H54 (cell line): ENCODE measurements at places on chromosomes 5 and 9.

DNA sequence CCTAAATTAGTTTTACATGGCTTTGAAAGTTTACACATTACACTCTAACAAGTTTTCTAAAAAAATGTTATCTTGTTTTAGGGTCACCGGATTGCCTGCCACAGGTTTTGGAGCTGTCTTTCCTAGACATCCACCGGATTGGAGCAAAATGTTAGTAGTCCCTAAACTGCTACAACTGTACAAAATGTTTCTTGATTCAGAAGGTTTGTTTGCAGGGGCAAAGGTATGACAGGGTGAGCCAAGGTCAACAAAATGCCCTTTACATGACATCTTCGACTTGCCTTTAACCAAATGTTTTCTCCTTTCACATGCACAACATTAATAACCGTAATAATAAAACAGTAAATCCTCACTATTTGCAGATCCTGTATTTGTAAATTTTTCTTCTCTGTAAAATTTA is 37.2 kb downstream of the CFAP95 start:
- DNase-seq, result no peak

- DNase-seq, result no peak
Observed at GRCh38 chr5:187042-187431, 4.3 kb upstream of the LRRC14B start.

GRCh38 chr5:24477958-24478357 is 166.8 kb downstream of the CDH10 start:
- no peak for DNase-seq

DNA sequence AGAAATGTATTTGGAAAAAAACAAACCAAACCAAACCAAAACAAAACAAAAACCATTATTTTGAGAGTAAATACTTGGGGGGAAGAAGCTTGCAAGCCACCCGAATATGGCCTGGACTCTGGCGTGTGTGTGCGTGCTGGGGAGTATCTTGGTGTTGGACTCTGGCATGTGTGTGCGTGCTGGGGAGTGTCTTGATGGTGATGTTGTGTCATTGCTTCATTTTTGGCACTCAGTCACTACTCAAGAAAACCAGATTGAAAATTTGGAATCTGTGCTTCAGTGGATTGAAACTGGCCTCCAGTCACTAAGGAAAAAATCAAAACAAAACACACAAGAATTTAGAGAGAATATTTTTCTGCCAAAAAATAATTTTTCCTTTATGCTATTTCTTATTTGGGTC is 76.1 kb downstream of the ARRDC3 start:
- no peak for DNase-seq

- DNase-seq, result no peak
Observed at GRCh38 chr9:135879237-135879601, 28.1 kb downstream of the CAMSAP1 start.

DNA sequence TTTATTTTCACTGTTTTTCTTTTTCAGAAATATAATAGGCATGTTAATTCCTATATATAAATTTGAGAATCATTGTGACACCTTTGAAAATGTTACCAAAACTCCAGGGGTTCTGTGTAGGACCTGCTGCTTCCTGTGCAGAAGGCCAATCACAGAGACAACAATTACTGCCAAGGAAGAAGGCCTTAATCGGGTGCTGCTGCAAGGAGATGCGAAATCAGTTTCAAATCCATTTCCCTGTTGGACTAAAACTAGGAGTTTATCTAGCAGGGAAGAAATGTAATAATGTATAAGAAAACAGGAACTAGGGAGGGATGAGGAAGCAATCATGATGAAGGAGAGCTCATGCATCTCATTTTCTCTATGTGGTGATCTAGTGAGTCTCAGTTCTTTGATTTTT is 209.7 kb upstream of the NUDT12 start:
- DNase-seq, result no peak

DNA sequence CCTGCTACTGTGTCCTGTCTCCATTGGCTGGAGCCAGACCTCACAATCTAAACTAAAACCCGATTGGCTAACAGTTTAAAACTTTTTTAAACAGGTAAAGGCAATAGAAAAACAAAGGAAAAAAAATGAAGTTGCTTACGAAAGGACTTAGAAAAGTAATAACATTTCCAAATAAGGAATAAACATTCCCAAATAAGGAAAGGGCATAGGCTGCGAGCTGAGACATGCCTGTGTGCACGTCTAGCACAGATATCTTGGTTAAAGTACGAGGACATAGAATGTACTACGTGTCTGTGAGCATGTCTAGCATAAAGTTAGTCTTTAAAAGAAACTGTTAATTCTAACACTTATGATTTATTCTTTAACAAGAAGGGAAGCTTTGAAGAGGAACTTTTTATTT is 15.3 kb upstream of the FAM120A start:
- DNase-seq, result no peak

GRCh38 chr5:2530609-2531008 is 220.9 kb downstream of the IRX2 start:
- DNase-seq, result no peak

GRCh38 chr5:142046191-142046590 is 33.4 kb upstream of the GNPDA1 start:
- no peak for DNase-seq

GRCh38 chr5:170681013-170681433 is 102.5 kb upstream of the GABRP start:
- DNase-seq, result no peak
